Fibroblast of skin of left quadriceps (primary cell): ENCODE measurements at places on chromosomes 6 and 20.

DNA sequence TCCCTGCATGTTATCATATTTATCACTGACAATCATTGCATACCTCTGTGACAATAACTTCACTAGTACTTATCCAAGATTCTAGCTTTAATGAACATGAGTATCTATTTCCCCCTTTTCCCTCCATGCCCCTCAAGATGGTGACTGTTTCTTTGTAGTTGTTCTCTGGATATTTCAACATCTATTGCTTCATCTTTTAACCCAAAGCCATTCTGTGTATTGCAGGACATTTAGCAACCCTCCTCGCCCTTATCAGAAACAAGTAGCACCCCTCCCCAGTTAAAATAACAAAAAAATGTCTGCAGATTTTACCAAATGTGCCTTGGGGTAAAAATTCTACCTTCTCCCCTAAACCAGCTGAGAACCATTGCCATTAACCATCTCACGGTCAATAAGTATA is 979.8 kb upstream of the MANEA start:
- DNase-seq = no peak

- DNase-seq = no peak
These were observed 7.2 kb upstream of the HDAC2 start for GRCh38 chr6:113978084-113978675.

GRCh38 chr20:63322146-63322932 is 29.4 kb downstream of the COL20A1 start:
- DNase-seq = no peak

DNA sequence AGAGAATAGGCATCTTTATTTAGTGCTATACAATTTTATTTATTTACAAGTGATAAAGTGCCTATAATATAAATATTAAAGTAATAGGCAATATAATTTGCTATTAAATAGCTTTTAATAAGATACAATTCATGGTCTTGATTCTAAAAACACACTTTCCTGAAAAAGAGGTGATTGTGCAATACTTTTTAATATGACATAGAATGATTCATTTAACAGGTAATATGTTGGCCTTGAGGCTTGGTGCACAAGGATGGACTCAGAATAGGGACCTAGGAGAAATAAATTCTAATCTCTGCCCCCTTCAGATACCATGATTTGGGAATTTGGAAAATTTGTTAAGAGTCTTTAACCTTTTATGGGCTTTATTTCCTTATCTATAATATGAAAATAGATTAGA is 149.9 kb upstream of the FUT9 start:
- DNase-seq = no peak

GRCh38 chr20:57124800-57125517 is 141.5 kb downstream of the BMP7 start:
- no peak for DNase-seq
